ENCODE measurements at places on chromosomes 11 and 22.

- no peak for DNase-seq
Observed at GRCh38 chr11:10488121-10488933, 33.3 kb downstream of the AMPD3 start.

DNA sequence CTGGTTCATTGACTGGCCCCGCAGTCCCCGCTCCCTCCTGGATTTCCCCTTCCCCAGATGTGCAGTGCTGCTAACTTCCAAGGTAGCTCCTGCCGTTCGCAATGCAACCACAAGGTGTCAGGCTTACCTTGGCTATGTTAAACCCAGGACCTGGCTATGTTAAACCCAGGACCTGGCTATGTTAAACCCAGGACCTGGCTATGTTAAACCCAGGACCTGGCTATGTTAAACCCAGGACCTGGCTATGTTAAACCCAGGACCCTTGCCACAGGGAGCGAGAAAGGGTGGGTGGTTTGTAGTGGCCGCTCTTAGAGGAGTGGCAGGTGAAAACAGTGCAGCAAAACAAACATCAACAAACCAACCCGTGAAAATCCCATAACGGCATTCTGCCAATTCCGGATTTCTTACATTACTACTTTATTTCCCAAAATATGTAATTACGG is 2.9 kb upstream of the ADAMTS8 start:
- peak; percentile 57 for DNase-seq

- no peak for DNase-seq
Observed at GRCh38 chr11:36398231-36398953, 102.3 kb downstream of the PRR5L start.

DNA sequence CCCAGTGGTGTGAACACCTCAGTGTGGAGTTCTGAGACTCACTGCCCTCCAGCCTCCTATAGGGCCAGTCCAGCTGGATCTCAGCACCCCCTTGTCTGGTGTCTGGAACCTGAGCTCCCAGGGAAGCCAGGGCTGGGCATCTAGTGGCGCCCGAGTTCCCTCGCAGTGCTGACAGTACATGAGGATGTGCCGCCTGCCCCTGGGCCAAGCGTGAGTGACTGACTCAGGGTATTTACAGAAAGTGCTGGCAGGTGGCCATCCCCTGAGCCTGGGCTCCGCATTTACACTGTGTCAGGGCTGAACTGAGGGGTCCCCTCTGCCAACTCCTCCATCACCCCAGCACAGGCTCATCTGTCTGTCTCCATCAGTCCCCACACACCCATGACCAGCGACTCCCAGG is 185.3 kb downstream of the BRD1 start:
- no peak for DNase-seq

DNA sequence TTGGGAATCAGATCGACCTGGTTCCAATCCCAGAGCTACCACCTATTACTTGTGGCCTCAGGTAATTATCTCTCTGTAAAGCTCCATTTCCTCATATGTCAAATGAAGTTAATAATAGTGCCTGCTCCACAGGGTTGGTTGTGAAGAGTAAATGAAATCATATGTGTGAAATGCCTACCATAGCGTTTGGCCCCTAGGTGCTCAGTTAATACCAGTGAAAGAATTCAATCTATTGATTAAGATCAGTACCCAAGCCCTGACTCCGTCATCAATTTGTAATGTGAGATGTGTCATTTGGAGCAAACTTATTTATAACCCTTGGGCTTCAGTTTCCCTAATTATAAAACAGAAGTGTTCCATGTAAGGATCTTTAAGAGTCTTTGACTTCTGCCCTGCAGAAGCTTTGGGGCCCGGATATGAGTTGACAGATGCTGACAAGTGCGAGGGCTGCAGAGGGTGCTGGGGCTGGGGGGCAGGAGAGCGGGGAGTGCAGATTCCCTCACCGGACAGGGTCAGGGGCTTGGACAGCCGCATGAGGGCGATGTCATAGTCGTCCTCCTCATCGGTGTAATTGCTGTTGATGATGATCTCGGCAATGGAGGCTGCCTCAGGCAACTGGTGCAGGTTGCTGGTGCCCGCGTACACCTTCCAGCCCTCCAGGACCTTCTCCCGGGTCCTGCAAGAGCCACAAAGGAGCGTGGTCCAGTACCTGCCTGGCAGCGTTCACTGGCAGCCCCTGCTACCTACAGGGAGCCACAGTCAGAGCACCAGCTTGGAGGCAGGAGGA is 20.9 kb downstream of the TMPRSS13 start:
- DNase-seq = no peak

DNA sequence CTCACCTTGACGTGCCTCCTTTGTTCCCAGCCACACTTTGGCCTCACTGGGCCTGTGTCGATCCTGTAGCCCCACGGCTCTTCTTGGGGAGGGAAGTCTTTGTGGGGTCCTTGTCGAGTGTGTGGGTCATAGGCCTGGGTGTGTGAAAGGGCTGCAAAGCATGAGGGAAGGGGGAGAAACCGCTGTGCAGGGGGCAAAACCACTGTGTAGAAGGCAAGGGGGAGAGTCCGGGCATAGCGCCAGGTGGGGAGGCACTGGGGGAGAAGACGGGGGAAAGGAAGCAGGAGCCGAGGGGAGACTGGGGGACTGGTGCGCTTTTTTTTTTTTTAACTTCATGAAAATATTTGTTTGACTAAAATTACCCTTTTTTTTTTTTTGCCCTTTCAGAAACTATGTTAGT is 65.1 kb upstream of the RASD2 start:
- DNase-seq = no peak

- DNase-seq = peak; percentile 91
Observed at GRCh38 chr11:126585774-126586491, 230.4 kb downstream of the ST3GAL4 start.

Data from smooth muscle cell of the brain vasculature (primary cell).